ENCODE measurements at places on chromosomes 1 and 21.

DNA sequence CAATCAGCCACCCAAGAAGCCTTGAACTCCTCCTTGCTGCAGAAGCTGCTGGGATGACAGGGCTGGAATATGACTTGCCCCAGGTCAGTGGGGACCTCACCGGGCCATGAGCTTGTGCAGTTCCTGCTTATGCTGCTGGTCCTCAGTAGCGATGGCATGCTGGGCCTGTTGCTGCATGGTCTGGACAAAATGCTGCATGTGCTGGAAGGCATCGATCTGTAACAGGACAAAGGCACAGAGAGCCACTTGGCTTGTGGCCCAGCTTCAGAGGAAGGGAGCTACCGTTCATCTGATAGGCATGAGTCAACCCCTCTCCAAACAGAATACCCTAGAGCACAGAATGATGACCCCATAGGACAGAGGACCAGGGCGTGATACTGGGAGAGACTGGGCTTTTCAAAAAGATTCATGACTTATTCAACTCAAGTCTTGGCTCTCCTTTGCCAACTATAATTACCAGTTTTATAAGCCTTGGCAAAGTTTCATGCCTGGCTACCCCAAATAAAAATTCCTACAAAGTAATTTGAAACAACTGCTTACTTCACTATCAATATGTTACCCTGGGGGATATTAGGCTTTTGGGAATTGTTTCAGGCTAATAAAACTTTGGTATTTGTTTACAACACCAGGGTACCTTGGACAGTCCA lies 34.7 kb upstream of the EXOSC10 start:
- no peak for DNase-seq

DNA sequence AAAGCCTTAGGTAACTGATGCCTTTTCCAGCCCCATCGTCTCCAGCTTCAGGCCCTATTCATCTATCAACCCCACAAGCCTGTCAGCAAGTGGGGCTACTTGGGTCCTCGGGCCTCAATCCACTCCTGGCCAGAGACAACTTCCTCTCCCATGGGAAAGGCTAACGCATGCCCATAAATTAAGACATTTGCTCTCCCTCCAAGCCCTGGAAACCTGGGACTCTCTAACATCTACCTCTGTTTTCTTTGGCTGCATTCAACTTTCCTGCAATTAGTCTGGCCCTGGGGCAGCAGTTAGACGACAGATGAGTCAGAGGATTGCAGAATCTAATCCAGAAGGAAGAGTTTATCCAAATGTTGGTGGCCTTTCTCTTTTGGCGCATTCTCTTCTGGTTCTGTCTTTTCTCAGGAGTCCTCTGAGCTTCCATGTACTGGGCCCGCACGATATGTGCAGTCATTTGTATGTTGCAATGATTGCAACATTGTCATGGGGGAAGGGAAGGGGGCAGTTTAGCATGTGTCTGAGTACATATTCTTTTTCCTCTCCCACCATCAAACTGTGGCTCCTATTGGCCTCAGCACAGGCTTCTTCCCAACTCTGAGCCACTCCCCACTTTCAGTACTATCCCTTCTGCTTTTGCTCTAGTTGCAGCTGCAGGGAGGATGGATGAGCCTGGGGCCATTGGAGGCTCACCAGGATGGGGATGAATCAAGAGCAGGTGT lies 54.4 kb downstream of the NAV1 start:
- DNase-seq = no peak

GRCh38 chr1:163974120-163974519 lies 584.9 kb upstream of the PBX1 start:
- DNase-seq = no peak

- DNase-seq = no peak
Measured at GRCh38 chr1:221105578-221105977, 226.3 kb downstream of the HLX start.

DNA sequence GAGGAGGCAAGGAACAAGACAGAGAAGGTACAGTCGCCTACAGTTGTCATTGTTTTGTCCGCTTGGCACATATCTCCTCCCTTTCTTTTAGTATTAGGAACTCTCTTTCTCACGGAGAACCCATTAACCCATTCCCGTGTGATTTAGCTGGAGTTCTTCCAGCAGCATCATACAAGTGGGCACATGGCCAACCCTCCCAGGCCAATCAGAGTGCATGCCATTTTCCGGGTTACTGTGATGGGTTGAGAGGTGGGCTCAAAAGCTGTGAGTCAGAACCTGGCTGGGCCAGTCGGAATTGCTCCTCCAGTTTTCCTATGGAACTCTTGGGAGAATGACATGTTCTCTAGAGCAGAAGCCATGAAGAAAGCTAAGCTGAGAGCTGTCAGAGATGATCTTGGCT lies 83.1 kb upstream of the SOD1 start:
- DNase-seq = no peak

DNA sequence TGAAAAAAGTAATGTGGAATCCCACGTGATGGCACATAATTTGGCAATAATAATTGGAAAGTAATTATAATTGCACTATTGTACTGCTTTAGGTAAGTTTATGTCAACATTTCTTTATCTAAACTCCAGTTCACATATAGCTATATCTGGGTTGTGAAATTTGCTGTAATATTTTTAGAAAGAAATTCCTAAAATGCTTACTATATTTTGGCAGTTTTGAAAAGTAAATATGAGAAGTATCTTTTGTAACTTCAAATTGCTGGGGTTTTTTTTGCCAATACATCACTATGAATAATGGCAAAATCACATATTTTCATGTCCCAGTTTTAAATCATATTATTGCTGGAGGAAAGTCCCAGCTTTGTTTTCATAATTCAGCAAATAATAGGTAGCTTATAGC lies 197.5 kb downstream of the PDE4B start:
- DNase-seq = no peak

- no peak for DNase-seq
Measured at GRCh38 chr1:2001773-2002411, 1.7 kb downstream of the CFAP74 start.

GRCh38 chr1:844472-845026 lies 79.2 kb upstream of the SAMD11 start:
- DNase-seq = no peak

GRCh38 chr1:113253187-113253586 lies 137.1 kb upstream of the MAGI3 start:
- DNase-seq = no peak

- DNase-seq = no peak
Measured at GRCh38 chr1:185520188-185520920, 203.3 kb upstream of the IVNS1ABP start.

GRCh38 chr1:40868051-40868723 lies 6.0 kb upstream of the CITED4 start:
- DNase-seq = no peak

- DNase-seq = no peak
Measured at GRCh38 chr1:93000751-93001175, 39.5 kb upstream of the DIPK1A start.

- no peak for DNase-seq
Measured at GRCh38 chr1:56416495-56416894, 162.9 kb downstream of the PLPP3 start.

DNA sequence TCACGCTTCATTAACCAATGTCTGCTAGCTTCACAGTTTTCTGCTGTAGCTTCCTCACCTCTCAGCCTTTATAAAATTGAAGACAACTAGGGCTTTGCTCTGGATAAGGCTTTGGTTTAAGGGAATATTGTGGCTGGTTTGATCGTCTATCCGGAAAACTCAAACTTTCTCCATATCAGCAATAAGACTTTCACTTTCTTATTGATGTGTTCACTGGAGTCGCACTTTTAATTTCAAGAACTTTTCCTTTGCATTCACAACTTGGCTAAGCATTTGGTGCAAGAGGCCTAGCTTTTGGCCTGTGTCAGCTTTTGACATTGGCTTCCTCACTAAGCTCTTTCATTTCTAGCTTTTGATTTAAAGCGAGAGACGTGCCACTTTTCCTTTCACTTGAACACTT lies 12.9 kb downstream of the COA6 start:
- no peak for DNase-seq

- no peak for DNase-seq
Measured at GRCh38 chr21:31406510-31406909, 62.4 kb upstream of the TIAM1 start.

DNA sequence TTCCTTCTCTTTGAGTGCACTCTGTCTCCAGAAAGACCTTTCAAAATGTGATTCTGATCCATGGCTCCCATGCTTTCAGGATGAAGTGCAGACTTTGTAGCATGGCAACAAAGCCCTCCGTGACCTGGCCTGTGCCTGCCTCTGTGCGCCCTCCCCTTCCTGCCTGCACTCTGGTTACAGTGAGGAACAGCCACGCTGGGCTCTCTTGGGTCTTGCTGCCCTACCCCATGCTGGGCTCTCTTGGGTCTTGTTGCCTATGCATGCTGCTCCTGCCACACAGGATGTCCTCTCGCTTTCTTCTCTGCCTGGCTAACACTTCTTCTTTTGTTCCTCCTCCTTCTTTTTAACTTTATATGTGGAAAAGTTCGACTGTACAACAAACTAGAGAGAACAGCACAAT lies 28.0 kb downstream of the LMOD1 start:
- no peak for DNase-seq

DNA sequence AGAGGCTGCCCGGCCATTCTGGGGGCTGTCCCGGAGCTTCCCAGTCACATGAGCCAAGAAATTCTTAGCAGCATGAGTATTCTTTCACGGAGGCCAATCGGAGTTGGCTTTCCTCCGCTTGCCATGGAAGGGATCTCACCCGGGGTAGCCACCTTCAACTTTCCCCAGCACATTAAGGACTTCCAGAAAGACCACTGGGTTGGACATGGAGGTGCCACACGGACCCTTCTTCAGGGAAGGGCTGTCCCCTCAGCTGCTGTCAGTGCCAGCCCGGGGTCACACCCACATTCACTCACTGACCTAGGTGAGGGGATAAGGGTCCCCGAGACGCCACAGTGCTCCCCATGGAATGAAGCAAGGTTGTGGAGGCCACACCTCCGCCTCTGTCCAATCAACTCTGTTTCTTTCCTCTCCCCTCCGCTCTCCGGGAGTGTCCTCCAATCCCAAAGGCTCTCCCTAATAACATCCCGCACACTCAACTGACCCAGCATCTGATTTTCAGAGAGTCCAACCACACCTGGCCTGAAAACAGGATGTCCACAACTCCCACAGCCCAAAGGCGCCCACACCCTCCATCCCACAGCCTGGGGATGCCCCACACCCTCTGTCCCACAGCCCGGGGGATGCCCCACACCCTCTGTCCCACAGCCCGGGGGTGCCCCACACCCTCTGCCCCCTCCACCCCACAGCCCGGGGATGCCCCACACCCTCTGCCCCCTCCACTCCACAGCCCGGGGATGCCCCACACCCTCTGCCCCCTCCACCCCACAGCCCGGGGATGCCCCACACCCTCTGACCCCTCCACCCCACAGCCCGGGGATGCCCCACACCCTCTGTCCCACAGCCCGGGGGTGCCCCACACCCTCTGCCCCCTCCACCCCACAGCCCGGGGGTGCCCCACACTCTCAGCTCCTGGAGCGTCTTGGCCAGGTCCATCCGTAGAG lies 19.4 kb downstream of the RSPH1 start:
- no peak for DNase-seq
